ENCODE measurements at places on chromosomes 3 and 15.

- no peak for DNase-seq
Measured at GRCh38 chr3:13547591-13548371, 1.1 kb upstream of the FBLN2 start.

DNA sequence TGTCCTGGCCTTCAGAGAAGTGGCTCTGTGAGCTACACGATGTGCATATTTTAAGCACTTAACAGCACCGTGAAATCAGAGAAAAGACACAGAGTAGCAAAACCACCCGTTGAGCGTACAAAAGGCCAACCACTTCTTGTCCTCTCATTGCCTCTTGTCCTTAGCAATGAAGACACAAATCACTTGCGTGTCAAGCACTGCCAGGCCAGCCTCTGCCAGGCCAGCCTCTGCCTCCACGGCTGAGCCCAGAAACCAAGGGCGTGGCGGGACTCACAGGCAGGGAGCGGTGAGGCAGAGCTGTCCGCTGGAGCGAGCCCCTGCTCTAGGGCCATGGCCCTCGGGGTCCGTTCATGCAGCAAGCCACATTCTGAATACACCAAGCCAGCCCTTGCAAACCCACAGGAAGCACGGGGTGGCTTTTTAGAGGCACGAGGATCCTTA lies 4.0 kb downstream of the MUC4 start:
- no peak for DNase-seq

DNA sequence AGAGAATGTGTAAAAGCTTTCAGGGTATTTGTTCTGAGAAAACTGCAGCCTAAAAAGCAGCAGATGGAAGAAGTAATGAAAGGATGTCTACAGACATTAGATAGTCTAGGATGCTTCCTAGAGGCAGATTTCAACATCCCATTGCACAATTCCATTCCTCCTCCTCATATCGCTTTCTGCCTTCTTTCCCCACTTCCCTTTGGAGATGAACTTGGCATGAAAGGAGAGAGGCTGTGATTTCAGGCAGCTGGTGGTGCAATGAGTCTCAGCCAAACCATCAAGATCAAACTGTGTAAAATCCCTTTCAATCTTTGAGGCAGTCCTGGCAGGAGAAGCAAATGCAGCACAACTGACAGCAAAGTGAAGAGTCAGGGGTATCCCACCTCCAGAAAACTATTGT lies 438.7 kb upstream of the KCNMB2 start:
- DNase-seq = no peak

- no peak for DNase-seq
Measured at GRCh38 chr3:5731100-5731499, 543.6 kb downstream of the EDEM1 start.

DNA sequence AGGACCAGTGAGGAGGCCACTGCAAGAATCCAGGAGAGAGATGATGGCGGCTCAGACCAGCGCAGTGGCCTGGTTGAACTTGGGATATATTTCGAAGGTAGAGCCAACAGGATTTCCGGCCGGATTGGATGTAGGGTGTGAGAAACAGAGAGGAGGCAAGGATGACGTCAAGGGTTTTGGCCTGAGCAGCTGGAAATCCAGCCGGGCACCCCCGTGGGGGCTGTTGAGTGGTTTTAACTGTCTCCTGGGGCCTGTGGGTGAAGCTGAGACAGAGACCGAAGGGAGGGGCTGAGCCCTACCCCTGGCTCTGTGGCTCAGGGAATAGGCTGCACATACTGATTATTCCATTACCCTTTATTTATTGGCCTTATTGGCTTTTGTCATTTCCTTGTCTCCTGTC lies 45.7 kb downstream of the EXOG start:
- DNase-seq = no peak

GRCh38 chr3:124839896-124840295 lies 47.3 kb downstream of the ITGB5 start:
- DNase-seq = no peak

DNA sequence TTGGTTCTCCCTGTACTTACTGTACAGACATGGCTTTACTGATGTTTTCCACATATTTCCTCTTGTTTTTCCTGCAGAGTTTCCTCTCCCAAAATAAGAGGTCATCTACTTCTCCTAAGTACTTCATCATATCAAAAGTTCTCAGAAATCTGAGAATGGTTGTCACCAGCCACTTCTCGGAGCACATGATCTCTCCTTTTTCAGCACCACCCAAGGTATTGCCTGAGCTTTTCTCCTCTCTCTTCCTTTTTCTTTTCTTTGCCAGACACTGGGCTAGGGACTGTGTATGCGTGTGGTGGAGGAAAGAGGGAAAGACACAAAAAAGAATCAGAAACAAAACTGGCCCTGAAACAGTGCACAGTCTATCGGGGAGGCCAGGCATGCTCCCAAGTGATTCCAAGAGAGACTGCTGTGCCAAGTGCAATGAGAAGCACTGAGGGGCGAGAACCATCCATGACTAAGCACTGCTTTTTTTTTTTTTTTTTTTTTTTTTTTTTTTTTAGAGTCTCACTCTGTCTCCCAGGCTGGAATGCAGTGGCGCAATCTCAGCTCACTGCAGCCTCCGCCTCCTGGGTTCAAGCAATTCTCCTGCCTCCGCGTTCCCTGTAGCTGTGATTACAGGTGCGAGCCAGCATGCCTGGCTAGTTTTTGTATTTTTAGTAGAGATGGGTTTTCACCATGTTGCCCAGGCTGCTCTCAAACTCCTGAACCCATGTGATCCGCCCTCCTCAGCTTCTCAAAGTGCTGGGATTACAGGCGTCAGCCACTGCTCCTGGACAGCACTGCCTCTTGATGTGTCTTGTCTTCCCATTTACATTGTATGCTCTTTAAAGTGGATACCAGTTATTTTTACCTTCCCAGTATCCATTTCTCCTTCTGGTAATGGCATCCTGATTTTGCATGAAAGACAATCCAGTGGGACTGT lies 194.0 kb upstream of the FEZF2 start:
- no peak for DNase-seq

DNA sequence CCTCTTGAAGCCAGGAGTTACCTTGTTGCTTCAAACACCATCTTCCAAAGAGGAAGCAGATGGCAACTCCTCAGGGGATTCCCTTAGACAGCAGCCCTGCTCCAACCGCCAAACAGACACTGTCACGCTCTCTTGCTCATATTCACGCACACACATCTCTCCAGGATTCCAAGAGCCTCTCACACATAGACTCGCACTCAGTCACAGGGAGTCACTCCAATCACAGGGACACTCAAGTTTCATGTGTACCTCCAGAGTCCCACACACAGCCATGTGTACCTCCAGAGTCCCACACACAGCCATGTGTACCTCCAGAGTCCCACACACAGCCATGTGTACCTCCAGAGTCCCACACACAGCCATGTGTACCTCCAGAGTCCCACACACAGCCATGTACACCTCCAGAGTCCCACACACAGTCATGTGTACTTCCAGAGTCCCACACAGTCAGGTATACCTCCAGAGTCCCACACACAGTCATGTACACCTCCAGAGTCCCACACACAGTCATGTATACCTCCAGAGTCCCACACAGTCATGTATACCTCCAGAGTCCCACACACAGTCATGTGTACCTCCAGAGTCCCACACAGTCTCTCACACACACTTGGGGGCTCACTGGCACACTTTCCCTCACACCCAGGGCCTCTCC lies 6.1 kb downstream of the VWA5B2 start:
- no peak for DNase-seq

- DNase-seq = no peak
Measured at GRCh38 chr15:24899795-24900194, 55.0 kb upstream of the SNRPN start.

DNA sequence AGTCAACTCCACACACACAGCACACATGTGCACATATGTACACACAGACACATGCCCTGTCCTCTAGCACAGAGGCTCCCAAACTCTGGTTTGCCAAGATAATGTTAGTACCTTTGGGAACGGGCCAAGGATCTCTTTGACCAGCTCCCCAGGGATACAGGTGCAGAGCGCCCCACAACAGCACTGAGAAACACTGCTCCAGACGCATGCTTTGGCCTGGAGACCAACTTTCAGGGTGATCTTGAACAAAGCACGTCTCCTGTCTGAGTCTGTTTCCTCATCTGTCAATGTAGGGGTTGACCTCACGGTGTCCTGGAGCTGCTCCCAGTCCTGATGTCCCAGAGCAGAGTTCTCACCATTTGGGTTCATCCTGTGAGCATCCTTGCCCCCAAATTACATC lies 15.9 kb upstream of the SKOR1 start:
- no peak for DNase-seq

DNA sequence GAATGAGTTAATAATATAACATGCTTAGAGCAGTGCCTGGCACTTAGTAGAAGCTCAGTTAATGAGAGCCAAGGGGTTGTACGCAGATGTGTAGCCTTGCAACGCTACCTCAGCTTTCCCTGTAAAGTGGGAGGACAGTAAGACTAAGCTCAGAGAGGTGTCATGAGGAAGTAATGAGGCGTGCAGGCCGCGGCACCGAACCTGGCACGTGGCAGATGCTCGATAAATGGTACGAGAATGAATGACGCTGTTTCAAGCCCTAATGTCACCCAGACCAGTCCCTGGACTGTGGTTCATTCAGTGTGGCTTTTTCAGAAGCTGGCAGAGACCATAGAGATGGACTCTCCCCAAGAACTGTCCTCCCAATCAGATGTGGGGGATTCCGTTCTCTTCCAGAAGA lies 21.2 kb downstream of the GRIP2 start:
- DNase-seq = no peak

DNA sequence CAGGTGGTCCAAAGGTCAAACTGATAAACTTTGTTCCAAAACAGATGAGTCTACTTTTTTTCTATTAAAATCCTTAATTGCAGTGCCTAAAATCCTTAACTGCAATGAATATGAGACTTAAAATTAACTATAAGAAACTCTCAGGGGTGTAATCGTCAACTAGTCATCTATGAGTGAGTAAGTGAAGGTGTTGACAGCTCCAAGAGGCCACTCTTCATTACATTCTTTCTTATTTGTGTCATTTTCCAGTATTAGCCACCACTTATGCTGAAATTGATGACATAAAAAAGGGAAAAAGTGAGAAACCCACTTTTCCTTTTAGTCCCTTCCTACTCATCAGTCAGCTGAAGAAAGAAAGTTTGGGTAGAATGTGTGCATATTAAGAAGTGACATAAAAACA lies 12.6 kb upstream of the NPAP1 start:
- DNase-seq = no peak

DNA sequence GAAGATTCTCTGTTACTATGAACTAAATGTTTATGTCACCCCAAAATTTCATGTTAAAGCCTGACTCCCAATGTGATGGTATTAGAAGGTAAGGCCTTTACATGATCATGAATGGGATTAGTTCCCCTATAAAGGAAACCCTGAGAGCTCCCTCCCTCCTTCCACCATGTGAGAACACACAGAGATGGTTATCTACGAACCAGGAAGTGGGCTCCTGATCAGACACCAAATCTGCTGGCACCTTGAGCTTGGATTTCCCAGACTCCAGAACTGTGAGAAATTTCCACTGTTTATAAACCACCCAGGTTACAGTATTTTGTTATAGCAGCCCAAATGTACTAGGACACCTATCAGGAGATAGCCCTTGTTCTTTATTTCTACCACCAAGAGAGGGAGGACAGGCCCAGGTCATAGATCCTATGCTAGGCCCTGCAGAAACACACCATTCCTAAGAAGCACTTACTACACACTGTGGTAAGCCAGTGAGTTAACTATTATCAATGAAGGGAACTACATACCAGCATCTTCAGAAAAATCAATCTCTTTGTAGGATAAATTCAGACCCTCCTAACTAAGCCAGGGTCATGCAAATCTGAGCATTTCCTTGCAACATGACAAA lies 59.0 kb downstream of the PRKAR2A start:
- no peak for DNase-seq

- DNase-seq = no peak
Measured at GRCh38 chr3:83877910-83878309, 1080.9 kb upstream of the CADM2 start.

DNA sequence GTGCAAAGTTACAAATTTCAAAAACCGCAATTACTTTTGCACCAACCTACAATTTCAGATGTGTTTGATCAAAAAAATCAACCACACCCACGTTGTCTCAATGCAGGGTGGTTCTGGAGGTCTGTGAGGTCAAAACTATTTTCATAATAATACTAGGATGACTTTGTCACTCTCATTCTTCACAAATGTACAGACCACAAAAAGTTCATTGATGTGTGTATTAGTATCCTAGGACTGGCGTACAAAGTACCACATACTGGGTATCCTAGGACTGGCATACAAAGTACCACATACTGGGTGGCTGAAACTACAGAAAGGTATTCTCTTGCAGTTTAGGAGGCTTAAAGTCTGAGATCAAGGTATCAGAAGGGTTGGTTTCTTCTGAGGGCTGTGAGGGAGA lies 13.0 kb downstream of the SUCLG2 start:
- no peak for DNase-seq

DNA sequence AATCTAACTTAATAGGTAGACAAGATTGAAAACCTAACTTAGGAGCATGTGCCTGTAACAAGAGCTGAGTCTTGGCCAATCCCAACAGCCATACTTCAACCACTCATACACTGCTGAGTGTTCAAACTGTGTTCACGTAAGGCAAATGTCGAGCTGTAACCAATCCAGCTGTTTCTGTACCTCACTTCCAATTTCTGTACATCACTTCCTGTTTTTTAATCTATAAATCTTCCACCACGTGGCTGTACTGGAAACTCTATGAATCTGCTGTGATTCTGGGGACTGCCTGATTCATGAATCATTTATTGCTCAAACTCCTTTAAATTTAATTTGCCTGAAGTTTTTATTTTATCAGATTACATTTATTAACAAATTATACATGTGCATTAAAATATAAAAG lies 44.6 kb upstream of the NEDD4 start:
- DNase-seq = no peak

GRCh38 chr3:35745351-35745750 lies 106.0 kb downstream of the ARPP21 start:
- DNase-seq = no peak

DNA sequence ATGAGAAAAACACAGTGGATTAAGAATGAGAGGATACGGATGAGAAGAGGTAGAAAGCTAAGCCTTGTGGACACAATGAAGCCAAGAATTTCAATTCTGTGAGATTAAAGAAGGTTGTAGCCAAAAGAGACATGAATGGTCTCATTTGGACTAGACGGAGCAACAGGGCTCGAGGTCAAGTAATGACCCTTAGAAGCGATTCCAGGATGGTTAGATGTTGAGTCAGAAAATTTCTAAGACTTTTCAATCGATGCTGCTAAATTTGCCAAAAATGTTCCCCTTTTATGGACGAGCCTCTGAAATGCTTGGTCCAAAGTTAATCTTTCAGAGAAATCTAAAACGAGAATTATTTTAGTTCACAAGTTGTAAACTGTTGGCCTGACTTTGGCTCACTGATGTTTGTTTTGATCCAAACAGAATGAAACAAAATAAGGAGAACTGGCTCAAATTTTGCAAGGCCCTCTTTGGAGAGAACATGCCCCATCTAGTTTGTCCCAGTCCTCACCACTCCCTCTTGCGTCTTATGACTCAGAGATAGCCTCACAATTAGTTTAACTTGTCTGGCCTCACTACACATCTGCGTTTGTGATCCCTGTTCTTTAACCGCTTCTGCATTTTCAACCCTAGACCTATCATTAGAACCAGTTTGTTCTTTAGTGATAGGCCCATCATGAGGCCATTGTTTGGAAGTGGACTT lies 235.5 kb downstream of the PDZRN3 start:
- no peak for DNase-seq
